ENCODE measurements at places on chromosomes 4 and X. TPM values are rescaled to one million over a fixed set of nuclear protein-coding genes. Genes with fewer than 3 reads are reported as not detected.

Gene HPGDS
- not detected for total RNA-seq

Gene OTUD6A
- not detected for total RNA-seq

Gene TKTL1
- not detected for total RNA-seq

Gene TENM3
- 0.26 TPM for total RNA-seq

Gene VCX3A
- not detected for total RNA-seq

Gene AFP
- total RNA-seq = 0.69 TPM

Gene TMEM35A
- total RNA-seq = not detected

Gene DCLK2
- total RNA-seq = not detected
